Neural progenitor cell (in vitro differentiated cells): ENCODE measurements at places on chromosomes 3 and 15.

GRCh38 chr15:40859206-40859851 is 14.7 kb downstream of the RHOV start:
- peak; percentile 86 for DNase-seq

DNA sequence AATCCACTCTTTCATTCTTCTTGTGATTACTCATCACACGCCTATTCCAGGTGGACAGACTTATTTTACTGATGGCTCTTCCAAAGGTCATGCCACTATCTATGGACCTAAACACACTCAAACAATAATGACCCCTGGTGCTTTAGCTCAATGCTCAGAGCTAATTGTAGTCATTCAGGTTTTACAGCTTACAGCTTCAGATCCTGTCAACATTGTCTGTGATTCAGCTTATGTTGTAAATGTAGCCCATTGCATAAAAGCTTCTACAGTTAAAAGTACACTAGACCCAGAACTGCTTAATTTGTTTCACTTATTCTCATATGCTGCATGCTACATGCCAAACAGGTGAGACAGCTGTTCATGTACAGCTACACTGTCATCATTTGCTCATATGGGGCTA is 49.2 kb downstream of the LSM3 start:
- DNase-seq = no peak

DNA sequence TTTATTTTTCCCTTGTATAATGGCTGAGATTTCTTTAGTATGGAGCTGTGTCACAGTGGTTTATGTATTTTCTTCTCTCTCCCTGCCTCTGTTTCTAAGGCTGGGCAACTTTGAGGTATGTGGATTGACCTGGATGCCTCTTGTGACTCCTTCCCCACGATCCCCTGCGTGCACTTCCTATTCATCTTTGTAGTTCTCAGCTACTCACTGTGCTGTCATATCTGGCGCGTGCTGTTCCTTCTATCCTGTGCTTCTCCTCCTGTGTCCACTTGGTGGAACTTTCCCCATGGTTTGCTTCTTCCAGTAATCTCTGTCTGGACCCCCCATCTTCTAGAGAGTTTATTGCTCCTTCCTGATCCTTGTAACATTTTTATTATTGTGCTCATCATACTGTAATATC is 97.3 kb downstream of the AKAP13 start:
- DNase-seq = no peak

DNA sequence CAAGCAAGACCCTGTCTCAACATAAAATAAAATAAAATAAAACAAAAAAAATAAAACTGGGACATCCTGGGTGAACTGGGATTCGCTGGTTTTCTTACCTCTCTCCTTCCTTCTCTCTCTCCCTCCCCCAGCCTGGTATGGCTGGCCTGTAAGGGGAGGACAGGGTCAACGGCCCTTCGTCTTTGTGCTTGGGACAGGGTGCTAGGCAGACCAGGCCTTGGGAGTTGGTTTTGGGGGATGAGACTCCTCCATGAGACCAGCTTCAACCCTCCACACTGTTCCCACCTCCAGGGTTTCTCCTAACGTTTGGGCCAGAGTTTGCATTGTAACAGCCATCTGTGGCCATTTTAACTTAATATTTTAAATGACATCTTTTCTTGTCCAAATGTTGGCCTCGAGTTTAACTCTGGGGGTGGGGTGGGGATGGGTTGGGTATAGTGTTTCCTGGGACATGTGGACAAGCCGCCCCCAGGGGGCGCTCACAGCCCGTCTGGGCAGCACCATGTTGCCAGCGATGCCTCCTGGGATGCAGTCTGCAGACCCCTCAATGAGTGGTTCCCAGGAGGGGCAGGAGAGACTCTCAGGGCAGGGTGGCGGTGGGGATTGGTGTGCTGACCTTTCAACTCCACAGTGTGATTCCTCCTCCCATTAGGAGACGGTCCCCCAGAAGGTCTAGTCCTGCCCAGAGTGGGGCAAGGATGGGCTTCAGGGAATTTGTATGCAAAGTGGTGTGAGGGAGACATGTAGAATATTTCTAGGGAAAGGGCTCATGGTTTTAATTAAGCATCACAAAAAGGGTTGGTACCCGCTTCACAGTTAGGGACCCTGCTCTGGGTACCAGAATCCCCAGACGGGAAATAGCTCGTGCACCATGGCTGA is 37.7 kb upstream of the LCTL start:
- peak; percentile 91 for DNase-seq

DNA sequence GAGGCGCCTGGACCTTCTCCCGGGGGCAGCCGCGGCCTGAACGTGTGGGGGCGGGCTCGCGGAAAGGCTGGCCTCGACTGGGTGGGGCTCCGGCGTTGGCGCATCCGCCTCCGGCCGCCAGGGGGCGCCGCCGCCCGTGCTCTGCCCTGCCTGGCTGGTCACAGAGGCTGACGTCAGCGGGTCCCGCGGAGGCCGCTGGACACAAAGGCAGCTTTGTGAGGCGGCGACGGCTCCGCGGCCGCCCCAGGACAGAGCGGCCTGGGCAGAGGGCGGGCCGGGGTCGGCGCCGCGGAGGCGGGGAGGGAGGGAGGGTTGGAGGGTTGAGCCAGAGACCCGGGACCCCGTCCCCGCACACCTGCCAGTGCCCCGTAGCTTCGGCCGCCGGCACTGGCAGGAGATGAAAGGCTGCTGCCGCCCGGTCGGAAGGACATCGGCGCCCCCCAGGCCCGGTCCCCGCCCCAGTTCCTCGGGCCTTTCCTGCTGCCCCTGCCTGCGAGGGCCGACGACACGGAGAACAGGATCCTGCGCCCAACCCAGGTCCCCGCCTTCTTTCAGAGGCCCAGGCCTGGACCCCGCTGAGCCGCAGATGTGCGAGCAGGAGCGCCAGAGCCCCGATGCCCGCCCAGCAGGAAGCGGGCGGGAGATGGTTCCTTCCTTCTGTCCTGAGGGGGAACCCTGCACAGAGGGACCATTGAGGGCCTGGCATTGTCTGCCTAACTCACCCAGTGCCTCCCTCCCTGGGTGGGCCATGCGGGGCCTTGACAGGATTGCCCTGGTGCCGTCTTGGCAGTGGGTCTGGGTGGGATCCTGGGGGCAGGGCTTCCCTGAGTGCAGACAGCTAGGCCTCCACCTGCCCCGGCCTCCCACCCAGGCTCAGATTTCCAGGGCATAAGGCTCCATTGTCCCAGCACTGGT is 8.7 kb upstream of the SEMA3B start:
- DNase-seq = peak; percentile 99

DNA sequence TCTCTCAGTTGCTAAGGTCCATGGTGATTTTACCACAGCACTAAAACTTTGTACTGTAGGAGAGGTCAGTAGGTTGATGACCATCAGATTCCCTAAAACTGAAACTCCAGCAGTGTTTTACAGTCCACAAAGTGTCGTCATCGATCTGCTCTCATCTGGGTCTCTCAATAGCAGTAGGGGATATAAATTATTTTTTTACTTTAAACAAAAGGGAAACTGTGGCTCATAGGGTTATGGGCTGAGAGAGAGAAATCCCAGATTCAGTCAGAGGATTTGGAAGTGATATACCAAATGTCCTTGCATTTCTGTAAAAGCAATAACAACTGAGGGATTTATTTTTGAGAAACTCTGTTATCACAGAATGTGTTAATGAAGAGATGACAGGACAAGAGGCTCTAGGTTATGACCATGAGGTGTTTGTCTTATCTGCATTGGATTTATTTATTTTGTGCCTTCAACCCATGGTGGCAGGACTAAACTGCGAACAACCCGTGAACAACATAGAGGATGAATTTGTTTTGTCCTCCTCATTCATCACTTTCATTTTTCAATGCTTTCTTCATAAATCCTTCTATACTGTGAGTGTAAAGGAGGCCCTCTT is 869.7 kb downstream of the OTOL1 start:
- no peak for DNase-seq

GRCh38 chr3:157844216-157844615 is 262.0 kb downstream of the SHOX2 start:
- no peak for DNase-seq

DNA sequence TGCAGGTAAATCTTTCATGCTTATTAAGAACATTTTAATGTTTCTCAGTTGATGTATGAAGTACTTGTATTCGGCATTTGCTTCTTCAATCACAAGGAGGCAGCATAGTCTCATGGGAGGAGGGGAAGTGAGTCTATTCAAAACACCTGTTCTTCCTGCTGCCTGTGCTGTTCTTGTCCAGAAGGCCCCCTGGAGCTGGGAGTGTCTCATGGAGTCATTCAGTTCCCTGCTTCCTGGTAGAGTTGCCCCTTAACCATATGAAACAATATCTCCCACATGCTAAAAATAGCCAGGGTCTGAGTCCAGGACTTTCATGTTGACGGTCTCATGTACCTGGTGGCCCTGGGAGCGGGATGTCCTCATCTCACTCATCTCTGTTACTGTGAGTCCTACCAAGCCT is 15.5 kb upstream of the PPP1R2 start:
- peak; percentile 58 for DNase-seq

GRCh38 chr3:89360156-89360555 is 252.7 kb downstream of the EPHA3 start:
- no peak for DNase-seq

DNA sequence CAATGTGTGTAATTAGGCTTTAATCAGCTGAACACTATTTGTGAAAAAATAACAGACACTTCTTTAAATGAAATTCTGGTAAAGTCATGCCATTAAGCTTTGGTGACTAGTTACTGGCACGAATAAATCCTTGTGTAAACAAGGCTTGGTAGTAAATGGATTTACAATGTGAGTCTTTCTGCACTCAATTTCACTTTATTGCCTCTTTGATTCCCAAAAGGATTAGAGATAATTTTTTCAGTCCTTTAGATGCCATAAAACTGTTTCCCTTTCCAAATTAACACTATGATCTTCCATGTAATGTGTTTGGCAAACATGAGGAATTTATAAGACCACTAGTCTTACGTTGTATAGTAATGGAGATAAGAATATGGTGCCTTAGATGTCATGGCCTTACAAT is 339.5 kb upstream of the DNAJC19 start:
- no peak for DNase-seq

- DNase-seq = peak; percentile 25
Observed at GRCh38 chr3:118080889-118081288, 953.8 kb downstream of the IGSF11 start.

DNA sequence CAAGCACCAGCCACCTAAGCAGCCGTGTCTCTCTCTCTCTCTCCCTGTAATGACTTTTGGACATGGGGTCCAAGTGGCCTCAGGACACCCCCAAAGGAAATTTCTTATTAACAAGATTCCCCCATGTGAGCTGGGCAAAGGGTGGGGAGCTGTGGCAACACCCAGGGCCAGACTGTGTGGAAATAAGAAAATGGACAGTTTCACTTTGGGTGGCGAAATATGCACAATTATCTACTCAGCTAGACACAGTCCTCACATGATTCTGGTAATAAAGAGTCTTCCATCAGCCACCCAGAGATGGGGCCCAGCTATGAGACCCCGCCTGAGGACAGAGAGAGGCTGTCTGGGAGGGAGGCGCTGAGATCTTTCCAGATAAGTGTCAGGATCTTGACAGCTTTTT is 96.8 kb upstream of the TPM1 start:
- DNase-seq = no peak

DNA sequence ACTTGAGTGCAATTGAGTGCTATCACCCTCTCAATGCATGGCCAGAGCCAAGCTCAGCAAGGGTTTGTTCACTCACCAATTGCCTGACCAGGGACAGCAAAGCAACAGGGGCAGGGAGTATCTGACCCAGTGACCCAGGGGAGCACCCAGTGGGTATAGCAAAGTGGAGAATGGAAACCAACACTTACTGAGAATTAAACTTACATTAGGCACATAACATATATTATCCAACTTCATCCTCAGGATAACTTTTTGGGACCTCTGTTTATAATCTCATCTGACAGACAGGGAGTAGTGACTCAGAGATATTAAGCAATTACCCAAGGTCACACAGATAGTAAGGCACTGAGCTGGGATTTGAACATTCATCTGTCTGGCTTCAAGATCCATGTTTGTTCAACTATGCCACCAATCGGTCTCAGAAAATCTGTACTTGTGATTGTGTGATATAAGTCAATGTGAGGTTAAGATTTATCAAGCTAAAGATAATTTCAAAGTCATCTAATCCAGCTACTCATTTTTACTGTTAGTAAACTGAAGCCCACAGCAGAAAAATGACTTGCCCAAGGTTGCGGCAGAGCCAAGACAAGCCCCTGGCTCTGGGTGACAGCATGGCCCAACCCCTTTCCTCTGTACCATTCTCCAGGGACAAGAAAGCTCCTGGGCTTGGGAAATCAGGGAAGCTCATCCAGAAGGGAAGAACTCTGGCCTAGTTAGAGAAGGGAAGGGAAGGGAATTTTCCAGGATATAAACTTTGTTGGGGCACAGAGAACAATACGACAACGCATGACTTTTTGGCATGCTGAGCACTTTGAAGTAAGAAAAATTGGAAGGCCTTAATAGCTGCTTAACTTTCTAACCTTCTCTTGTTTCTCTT is 138.0 kb upstream of the SMAD3 start:
- DNase-seq = no peak

GRCh38 chr15:45205192-45205591 is 17.4 kb upstream of the SHF start:
- DNase-seq = peak; percentile 86

DNA sequence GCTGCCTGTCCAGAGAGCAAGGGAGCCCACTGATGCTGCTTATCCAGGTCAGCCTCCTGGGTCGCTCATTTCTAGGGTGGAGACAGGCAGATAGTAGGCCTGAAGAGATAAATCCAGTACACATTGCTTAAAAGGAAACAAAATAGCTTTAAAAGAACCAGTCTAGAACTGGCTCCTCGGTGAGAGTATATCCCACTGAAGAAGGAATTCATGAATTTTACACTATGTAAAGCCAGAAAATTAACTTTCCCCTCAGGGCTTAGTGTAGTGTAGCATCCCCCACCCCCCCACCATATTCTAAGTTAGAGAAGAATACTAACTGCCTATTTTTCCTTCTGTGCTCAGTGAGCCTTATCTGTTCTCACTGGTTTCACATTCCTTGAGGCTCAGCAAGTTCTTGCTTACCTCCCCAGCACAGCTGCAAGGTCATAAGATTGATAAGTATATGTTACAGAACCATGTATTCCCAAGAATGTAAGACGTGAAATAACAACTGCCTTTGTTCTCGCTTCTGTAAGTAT is 30.5 kb upstream of the NOX5 start:
- DNase-seq = no peak

DNA sequence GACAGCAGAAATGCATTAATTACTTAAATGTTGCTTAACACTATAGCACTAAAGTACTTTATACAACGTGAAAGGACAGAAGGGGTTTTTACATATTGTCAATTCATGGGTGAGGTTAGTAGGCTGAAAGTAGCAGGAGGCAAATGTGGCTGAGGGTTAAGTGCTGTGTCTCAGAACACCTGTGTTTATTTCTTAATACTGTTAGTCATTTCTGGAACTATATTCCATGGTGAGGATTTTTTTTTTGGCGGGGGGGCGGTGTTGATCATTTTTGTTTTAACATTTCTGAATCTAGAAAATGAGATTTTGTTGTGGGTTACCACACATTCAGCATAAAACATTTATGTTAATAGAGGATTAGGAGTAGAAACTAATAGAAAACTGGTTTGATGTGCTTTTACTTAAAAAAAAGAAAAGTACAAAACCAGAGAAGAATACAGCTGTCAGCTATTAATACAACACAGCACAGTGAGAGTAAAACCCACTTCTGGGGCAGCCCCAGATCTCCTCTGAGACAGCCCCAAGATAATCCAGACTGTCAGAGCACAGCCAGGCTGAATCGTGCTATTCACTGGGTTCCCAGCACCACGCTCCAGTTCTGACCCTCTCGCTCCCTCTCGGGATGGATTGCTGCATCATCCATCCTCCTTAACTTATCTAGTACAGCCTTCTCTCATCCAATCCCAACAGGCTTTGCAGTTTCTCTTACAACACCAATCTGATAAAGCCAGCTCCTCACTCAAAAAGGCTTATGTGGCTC is 307.7 kb downstream of the TUSC7 start:
- DNase-seq = peak; percentile 3

GRCh38 chr3:52072471-52072870 is 16.1 kb upstream of the DUSP7 start:
- DNase-seq = no peak
